ENCODE measurements at places on chromosomes 7 and 10.

DNA sequence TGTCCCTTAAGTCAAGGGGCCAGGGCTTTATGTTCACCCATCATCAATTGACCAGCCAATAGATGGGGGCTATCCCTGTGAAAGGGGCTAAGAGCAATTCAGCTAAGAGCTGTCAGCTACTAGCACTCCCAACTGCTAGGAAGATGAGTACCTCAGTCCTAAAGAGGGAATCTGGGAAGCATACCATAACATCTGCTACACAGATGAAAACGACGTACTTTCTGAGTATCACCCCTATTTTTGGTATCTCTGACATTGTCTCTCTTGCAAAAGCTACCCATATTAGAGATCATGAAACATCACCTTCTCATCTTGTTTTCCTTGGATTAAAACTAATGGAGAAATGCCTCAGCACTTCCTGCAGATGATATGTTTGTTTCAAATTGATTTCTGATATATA, 7.5 kb upstream of the SMNDC1 start:
- no peak for DNase-seq

DNA sequence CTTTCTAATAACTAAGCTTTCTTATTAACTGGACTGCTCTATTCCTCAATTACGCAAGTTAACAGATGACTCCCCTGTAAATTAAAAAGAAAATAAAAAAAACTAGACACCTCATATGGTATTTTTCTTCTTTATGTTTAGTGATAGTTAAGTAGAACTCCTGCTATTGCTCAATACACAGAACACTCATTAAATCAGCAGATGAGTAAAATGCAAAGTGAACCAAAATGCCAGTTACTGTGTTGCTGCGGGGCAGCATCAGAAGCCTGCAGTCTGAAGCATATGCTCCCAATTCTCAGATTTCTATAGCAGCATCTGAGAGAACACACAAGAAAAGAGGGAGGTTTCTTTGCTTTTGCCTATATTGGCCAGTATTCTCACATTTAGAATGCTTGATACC, 28.4 kb downstream of the CDK6 start:
- no peak for DNase-seq

DNA sequence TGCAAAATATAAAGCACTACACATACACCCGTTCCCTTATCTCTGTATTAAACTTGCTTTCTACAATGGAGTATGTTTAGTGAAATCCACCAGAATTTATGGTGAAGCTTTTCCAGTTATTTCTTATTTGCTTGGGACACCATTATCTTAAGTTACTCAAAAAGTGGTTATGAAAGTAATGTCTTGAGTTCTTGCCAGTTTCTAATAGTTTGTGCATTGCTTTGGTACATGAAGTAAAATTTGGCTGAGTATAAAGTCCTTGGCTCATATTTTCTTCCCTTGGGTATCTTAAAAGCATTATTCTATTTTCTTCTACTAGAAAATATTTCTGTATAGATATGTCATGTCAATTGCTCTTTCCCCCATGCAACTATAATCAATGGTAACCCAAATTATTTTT, 85.2 kb downstream of the POLR1F start:
- DNase-seq, result no peak

- DNase-seq, result no peak
Measured at GRCh38 chr7:2193575-2194305, 39.0 kb downstream of the MAD1L1 start.

- no peak for DNase-seq
Measured at GRCh38 chr7:47381134-47381495, 200.8 kb downstream of the TNS3 start.
